ENCODE measurements at places on chromosomes 13 and 19.
A peak's percentile ranks its signal among the peaks of the same experiment; 100 is the strongest.

GRCh38 chr13:91101381-91101780 is 246.1 kb upstream of the MIR17HG start:
- no peak for DNase-seq

GRCh38 chr13:106284358-106284757 is 251.1 kb downstream of the EFNB2 start:
- DNase-seq: no peak

DNA sequence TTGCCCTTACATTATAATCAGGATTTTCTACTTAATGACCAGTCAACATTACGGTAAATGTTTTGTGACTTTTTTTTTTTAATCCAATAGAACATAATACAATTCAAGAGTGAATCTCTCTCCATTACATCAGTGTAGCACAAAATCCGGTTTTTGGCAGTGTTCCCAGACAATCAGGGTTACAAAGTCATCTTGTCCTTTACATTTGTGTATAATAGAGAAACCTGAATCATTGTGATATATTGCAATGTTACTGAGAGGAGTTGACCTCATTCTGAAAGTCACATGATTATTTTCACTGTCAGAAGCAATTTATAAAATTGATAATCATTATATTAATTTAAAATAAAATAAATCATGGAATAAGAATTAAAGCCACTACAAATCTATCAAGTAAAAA is 1346.0 kb upstream of the SPRY2 start:
- DNase-seq: no peak

- DNase-seq: peak; percentile 27
These were observed 491 bp downstream of the ZNF525 start for GRCh38 chr19:53365899-53366493.

DNA sequence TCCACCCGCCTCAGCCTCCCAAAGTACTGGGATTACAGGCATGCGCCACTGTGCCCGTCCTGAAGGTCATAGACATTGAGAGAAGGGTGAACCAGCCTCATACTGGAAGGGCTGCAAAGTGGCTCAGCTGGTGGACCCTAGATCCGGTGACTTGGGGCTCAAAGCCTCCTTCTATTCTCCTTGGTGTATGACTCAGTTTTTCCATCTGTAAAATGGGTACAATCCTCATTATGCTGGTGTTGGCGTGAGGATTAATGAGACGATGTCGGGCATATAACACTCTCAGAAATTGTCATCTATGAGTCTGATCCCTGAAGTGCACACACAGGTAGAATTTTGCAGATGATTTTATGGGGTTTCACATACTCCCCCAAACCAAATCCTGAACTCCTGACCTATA is 5.8 kb upstream of the CAMSAP3 start:
- DNase-seq: no peak

DNA sequence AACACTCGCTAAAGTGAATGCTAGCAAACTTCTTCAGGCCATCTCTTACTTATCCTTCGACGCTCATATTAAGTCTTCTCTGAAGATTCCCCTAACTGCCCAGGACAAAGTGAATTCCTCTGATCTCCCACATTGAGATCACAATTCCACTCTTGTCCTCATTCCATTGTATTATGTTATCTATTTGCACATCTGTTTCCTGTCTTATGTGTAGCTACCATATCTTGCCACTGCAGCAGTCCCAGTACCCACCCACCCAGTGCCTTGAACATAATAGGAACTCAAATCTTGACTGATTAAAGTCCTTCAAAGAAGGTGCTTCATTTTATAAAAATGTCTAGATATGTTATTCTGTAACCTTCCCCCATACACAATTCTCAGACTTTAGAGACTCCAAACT is 702.3 kb downstream of the DIAPH3 start:
- DNase-seq: no peak

GRCh38 chr19:19568802-19569756 is 31.0 kb downstream of the CILP2 start:
- no peak for DNase-seq

Measured in activated CD4-positive, alpha-beta T cell treated with anti-CD3 and anti-CD28 coated beads, Interleukin-10, Interleukin-2, amounts not matched to agents 100 ng/mL and 50 ng/mL, durations not matched to agents 16 hours and 8 hours (primary cell).